ENCODE measurements at places on chromosomes 16 and 17. TPM values are rescaled to one million over a fixed set of nuclear protein-coding genes. Genes with fewer than 3 reads are reported as not detected.

DNA sequence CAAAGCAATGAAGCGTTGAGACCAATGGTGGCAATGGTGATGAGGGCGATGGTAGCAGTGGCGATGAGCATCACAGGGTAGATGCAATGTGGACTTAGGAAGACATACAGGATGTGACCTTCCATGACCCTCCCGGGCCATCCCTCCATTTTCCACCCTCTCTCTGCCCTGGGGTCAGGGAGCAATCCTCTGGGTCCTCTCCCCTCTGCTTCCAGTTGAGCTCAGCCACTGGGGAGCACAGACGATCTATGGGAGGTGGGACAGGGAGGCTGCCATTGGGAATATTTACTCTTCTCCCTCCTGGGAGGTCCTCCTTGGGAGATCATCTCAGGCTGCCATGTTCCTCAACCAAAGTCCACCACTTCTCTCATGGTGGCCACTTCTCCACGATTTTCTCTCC lies 260.7 kb upstream of the FOXF1 start:
- DNase-seq, result no peak

- no peak for DNase-seq
Observed at GRCh38 chr16:2952679-2953078, 11.4 kb upstream of the KREMEN2 start.

DNA sequence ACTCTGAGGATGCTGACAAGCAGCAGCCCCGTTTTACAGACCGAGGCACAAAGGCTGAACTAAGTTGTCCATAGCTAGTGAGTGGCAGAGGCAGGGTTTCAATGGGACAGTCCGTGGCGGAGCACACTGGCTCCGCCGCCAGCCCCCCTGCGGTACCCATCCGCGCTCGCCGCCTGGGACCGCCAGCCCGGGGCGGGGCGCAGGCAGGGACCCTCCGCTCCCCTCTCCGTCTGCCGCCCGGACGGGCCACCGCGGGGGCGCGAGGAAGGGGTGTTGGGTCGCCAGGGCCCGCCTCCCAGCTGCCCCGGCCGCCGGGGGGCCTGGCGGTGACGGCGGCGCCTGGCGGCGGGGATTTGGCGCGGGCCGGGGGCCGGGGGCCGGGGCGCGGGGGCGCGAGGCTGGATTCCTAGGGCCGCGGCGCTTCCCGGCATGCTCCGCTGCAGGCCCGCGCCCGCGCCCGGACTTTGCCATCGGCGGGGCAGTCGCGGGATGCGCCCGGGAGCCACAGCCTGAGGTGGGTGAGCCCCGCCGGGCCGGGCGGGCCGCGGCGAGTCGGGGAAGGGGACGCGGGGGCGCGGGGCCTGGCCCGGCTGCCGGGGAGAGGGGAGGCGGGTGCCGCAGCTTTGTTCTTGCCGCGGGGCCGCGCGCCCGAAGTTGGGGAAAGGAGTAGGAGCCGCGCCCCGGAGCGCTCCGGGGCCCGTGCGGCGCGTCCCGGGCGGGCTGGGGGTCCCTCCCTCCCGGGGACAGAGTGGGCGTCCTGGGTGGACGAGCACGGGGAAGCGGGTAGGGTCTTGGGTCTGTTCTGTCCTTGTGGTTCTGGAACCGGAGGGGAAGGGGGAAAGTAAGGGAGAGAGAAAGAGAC lies at the start of gene TMEM98:
TSS of gene TMEM98 (plus strand) at position 430 of the 862 bp plus-strand sequence. CDS start 3,376 bp downstream, outside the sequence.
- no peak for DNase-seq

GRCh38 chr17:75507733-75508719 lies 7.3 kb downstream of the CASKIN2 start:
- DNase-seq, result no peak

GRCh38 chr16:77219437-77219836 lies 20.2 kb downstream of the SYCE1L start:
- no peak for DNase-seq

GRCh38 chr16:8542393-8542792 lies 47.9 kb downstream of the TMEM114 start:
- DNase-seq, result no peak

- DNase-seq, result no peak
Observed at GRCh38 chr16:48223490-48223889, 20.6 kb upstream of the LONP2 start.

DNA sequence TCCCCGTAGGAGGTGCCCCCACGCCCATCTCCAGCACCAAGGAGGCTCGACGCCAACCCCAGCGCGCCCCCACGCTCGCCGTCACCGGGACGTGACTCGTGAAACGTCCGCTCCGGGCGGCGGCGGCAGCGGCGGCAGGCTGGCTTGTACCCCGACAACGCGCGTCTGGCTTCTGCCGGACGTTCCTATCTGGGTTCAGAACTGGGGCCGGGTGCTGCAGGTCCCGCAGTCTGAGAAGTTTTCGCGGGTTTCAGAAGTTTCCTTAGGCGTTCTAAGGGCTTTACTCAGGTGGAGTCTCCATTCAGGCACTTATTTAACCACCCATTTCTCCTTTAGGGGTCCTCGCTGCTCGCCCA lies 672 bp upstream of the ALKBH5 start:
- DNase-seq, result peak; percentile 78

GRCh38 chr17:57530508-57530907 lies 214.6 kb downstream of the CCDC182 start:
- no peak for DNase-seq

DNA sequence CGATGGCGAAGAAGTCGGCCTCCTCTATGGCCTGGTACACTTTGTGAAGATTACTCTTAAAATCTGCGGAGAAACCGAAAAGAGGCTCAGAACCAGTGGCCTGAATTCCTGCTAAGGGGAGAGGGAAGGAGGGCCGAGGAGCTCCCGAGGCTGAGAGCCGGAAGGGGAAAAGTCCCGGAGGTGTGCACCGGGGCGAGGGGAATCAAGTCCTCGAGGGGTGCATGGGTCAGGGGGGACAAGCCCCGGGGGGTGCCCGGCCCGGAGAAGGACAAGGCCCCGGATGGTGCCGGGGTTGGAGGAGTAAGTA lies 495 bp downstream of the PARN start:
- DNase-seq, result no peak

- DNase-seq, result no peak
Observed at GRCh38 chr17:34859652-34860051, 101.6 kb downstream of the CCT6B start.

GRCh38 chr17:77444628-77444983 lies 303.8 kb downstream of the SEC14L1 start:
- no peak for DNase-seq

- DNase-seq, result no peak
Observed at GRCh38 chr16:17451843-17452242, 18.9 kb downstream of the XYLT1 start.

GRCh38 chr17:41810659-41811548 lies 845 bp downstream of the P3H4 start:
- DNase-seq, result no peak

DNA sequence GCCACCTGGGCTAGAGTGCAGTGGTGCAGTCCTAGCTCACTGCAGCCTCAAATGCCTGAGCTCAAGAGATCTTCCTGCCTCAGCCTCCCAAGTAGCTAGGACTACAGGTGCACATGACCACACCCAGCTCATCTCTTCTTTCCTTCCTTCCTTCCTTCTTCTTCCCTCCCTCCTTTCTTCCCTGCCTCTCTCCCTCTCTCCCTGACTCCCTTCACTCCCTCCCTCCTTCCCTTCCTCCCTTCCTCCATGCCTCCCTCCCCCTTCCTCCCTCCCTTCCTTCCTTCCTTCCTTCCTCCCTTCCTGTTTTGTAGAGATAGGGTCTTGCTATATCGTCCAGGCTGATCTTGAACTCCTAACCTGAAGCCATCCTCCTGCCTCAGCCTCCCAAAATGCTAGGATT lies 23.5 kb upstream of the USP36 start:
- DNase-seq, result no peak

GRCh38 chr16:49524947-49525315 lies 151.3 kb downstream of the C16orf78 start:
- DNase-seq, result no peak

- DNase-seq, result no peak
Observed at GRCh38 chr16:7124701-7125100, 207.9 kb upstream of the RBFOX1 start.

- no peak for DNase-seq
Observed at GRCh38 chr16:19153876-19154275, 14.2 kb upstream of the SYT17 start.

GRCh38 chr16:51161440-51162195 lies 10.5 kb upstream of the SALL1 start:
- DNase-seq, result no peak

DNA sequence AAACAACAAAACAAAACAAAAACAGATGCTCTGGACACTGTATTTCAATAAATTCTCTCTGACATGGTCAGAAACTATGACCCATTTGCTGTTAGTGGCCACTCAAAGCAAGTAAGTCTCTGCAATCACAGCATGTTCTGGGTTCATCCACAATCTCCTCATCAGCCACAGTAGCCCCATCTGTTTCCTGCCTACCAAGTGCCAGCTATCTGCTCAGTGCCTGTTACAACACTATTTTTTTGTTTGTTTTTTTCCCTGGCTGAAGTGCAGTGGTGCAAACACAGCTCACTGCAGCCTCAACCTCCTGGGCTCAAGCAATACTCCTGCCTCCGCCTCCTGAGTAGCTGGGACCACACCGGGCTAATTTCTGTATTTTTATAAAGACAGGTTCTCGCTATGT lies 137.9 kb downstream of the SOX9 start:
- no peak for DNase-seq

GRCh38 chr16:20300312-20301097 lies 26.8 kb downstream of the GP2 start:
- DNase-seq, result peak; percentile 71

DNA sequence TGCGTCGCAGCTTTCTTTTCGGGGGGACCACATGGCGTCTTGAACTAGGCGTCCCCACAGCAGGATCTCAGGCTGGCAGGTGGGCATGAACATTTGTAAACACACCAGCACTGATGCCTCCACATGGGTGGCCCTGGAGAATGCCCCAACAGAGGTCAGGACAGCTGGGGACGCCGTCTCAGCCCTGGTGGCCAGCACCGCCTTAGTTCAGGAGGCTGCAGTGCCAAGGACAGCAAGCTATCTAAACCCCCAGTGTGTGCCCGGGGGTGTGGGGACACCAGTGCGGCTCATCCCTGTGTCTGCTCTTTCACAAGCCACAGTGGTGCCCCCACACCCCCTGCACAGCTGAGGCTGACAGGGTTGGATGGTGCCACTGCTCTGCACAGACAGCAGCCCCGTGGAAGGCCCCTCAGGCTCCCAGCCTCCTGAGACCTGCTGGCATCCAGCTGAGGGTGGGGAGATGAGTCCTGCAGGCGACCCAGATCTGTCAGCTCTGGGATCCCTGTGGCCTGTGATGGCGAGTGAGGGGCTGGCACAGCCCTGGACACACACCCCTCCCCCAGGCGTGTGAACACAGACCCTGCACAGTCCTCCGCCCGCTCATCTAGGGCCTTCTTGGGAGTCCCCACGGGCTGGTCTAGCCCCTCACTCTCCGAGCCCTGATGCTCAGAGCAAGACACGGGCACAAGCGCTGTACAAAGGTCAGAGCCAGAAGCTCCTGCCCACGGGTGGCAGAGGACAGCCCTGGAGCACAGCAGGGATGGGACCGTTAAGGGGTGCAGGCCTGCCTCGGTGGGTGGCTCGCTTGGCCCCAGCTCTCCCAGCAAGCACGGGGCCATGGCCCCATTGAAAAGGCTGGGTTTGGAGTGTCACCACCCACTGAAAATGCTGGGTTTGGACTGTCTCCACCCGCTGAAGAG lies 10.7 kb downstream of the FSCN2 start:
- DNase-seq, result no peak

GRCh38 chr17:77798481-77798880 lies 160.0 kb upstream of the TNRC6C start:
- no peak for DNase-seq

- no peak for DNase-seq
Observed at GRCh38 chr17:14296166-14296910, 4.5 kb upstream of the HS3ST3B1 start.

- DNase-seq, result no peak
Observed at GRCh38 chr17:42272162-42272907, 3.9 kb downstream of the STAT5B start.

The C17orf50 gene
- total RNA-seq, result not detected

The SLC13A5 gene
- total RNA-seq, result not detected

The ABAT gene
- 0.92 TPM for total RNA-seq

The TMC8 gene
- 0.45 TPM for total RNA-seq

The PSMD3 gene
- 125 TPM for total RNA-seq

The AXIN1 gene
- 22.6 TPM for total RNA-seq

The TTYH2 gene
- 72.9 TPM for total RNA-seq

The SMIM36 gene
- total RNA-seq, result not detected

The LDHD gene
- total RNA-seq, result 3.0 TPM

The TMEM107 gene
- total RNA-seq, result 17.0 TPM

The ADAP2 gene
- 0.05 TPM for total RNA-seq

The MYH8 gene
- not detected for total RNA-seq
